Stimulated activated CD8-positive, alpha-beta memory T cell treated with anti-CD3 and anti-CD28 coated beads, Interleukin-15, amount 100 ng/mL, for 24 hours (primary cell): ENCODE measurements at places on chromosomes 11 and 22.

DNA sequence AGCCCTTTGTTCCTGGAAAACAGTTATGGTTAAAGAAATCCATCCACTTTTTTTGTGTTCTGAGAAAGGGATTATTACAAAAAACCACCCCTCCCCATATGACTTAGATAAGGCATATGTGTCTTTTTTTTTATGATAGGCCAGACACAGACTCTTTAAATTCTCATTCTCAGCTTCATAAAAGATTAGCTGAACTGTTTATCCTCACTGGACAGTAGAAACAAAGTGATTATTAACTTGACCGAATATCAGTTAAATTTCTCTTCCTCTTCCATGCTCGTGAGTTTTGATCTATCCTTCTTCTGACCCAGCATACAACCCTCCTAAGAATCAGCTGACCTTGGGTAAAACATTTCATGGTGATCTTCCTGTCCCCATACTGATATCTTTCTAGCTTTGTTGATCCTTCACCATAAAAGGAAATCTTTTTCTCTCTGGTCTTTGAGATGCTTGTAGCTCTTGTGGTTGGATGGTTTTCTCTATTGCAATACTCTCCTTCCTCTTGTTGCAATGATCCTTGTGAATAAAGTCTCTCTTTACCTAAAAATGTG lies 26.2 kb downstream of the OR2AG2 start:
- no peak for DNase-seq

GRCh38 chr11:63177872-63178271 lies 33.9 kb upstream of the SLC22A24 start:
- no peak for DNase-seq

DNA sequence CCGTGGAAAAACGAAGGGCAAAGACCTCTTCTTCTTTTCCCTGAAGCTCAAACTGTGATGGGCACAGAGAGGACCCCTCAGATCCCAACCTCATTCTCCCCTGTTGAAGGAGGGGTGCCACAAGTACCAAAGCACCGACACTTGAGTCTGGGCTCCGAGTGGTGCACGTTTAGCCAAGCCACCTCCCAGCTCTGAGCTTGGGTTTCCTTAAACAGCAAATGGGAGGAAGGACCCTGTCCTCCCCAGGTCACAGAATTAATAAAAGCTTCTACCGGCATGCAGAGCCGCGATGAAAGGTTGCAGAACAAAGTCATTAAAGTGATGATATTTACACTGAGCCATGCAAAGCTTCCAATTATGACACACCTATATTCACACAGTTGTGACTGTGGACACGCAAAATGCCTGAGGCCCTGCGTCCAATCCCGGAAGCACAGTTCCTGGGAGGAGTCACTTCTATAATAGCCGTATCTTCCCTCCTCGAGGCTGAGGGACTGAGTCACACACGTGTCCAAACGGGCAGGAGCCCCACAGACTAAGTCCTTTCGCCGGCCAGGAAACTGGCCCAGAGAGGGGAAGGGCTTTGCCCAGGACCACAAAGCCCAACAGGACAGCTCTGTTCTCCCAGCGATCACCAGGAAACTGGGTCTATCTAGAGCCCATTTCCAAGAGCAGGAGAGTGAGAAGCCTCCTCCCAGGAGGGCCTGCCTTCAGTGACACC lies 922 bp upstream of the CSNK1E start:
- no peak for DNase-seq

DNA sequence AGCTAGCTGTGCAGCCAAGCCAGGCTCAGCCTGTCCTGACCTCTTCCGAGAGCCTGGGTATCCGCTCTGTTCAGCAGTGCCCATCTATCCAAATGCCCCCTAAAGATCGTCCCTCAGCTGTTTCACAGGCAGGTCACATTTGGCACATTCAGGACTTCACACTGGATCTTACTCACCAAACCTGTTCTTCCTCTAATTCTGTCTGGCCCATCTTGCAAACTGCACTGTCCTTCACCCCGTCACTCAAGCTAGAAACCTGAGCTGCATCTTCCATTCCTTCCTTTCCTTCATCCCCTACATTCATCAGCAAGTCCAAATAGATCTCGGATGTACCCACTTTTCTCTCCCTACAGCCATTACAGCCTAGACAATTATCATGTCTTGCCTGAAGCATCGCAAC lies 60.7 kb upstream of the CSNK2A3 start:
- DNase-seq: no peak

- DNase-seq: no peak
Observed at GRCh38 chr11:106030609-106031008, 8.6 kb upstream of the MSANTD4 start.

- DNase-seq: no peak
Observed at GRCh38 chr11:76269247-76269646, 62.9 kb upstream of the WNT11 start.

DNA sequence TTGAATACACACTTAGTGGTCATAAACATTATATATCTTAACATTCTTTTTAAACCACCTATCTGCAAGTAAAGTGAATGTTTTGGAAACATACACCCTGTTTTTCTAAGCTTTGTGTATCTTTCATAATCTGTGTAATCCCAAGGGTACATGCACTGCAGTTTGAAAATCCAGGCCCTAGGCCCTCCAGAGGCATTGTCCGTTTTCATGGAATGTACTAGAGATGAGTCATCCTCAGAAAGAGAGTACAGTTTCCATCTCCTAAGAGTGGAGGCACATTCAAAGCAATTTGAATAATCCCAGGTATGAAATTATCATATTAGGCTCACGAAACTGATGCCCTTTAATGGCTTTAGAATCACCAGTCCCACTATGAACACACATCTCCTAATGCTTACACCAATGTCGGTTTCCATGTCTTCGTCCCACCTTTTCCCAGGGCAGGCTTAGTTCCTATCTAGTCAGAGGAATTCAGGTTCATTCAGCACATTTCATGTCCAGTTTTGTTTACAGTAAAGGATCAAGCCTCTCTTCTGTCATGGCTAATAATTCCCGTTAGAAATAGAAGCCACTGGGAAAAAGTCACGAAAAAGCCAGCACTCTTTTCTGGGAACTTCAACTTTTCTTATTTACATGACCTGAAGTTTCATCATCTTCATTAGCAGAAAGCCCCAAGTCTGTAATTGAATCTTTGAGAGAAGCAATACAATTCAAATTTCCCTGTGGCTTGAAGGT lies 39.5 kb upstream of the CD44 start:
- no peak for DNase-seq

- no peak for DNase-seq
Observed at GRCh38 chr11:70175236-70175698, 27.8 kb upstream of the FADD start.

DNA sequence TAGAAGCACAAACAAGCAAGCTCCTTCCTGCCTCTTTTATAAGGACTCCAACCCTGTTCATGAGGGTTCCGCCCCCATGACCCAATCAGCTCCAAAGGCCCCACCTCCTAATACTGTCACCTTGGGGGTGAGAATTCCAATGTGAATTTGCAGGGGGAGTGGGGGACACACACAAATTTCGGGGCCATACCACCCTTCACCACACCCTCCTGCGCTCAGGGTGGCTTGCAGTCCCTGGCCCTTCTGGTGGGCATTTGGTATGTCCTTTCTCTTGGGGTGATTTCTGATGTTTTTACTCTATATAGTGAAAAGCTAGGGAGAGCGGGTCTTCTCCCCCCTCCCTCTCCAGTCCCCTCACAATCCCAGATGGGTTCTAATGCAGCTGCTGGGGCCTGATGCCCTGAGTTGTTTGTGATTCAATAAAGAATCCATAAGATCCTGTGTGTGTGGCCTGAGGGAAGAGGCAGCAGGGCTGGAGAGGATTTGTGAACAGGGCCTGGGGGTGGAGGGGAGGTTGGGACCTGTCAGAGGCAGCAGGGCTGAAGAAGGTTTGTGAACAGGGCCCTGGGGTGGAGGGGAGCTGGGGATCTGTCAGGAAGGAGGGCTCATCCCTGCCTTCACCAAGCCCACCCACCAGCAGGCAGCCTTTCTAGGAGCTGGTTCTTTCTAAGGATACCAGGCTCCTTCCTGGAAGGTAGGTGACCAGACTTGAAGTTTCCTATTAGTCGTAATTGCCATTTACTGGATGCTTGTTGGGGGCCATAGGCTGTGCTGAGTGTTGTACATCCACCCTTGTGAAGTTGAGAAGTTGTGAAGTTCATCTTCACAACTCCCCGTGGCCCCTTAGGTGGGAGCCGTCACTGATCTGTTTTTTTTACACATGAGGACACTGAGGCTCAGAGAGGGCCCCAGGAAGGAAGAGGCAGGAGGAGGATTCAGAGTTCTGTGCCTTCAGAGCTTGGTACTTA lies 7.9 kb downstream of the SLC35C1 start:
- DNase-seq: no peak

DNA sequence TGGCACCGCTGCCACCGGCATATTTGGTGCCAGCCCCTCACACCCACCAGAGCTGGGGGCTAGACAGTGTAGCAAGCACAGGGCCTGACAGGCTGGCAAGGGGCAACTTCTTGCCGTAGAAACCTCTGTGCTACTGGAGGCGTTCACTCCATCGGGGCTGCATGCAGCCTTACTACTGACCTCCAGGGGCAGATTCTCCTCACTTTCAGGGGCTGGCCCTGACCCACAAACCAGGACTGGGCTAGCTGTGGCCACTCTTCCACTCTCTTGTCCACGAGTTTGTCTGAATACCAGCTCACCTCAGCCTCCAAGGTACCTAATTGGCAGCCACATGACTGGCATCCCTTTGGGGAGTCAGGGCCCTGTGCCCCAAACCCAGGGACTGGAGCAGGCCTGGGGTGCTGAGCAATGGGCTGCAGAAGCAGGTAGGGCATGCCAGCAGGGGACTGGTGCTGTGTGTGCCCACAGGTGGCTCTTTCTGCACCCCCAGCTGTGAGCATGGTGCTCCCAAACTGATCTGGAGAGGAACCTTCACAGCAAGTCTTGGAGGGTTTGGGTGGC lies 2.1 kb upstream of the LMO1 start:
- DNase-seq: no peak

DNA sequence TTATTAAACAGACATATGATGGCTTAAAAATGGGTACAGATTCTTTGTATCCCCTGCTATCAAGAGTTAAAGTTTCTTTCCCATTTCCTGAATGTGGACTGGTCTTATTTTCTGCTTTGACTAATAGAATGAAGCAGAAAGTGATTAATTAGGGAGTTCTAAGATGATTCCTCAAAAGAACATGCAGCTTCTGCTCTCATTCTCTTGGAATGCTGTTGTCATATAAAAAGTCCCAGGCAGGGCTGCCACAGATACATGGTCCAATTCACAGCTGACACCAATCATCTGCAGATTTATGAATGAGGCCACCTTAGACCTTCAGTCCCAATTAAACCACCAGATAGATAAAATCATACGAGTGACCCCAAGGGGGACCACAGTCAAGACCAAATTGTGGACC lies 844.5 kb upstream of the RAG2 start:
- DNase-seq: no peak

DNA sequence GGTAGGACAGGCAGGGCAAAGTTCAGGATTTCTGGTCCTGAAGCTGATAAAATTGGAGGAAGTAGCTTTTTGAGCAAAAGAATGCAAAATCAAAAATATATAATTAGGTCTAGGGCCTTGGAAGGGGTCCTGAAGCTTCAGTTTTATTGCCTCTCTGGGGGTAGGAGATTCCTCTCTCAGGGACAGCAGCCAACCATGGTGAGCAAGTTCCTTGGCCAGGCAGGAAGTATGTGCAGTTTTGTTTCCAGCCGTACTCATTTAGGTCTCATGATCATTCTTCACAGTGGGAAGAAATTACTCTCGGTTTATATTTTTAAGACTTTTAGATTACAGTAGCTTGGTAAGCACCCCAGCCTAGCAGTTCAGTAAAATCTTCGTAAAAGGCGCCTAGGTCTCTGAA lies 2.9 kb upstream of the RAB38 start:
- DNase-seq: no peak

- no peak for DNase-seq
Observed at GRCh38 chr11:97685695-97686094, 1295.9 kb downstream of the JRKL start.

DNA sequence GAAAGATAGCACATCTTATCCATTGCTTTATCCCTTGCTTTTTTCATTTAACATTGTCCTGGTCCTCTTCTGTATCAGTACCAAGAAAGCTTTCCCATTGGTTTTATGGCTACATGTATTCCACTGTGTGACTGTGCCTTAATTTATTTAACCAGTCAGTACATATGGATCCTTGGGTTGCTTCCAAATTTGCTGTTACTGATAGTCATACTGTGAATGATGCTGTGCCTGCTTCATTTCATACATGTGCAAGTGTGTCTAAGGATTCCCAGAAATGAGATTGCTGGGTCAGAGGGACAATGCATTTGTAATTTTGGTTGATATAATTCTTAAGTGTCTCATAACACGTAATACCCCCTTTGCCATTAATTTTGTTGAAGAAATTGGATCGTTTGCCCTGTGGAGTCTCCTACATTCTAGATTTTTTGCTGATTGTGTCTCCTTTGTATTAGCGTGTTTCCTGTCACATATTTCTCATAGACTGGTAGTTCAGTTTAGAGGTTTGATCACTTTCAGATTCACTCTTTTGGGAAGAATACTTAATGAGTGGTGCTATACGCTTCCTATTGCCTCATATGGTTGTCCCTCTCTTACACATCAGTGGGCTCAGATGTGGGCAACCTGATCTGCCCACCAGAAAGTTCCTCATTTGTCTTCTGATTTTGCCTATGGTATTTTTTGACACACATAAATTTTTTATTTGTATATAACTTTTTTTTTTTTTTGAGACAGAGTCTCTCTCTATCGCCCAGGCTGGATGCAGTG lies 35.3 kb downstream of the MYBPC3 start:
- no peak for DNase-seq

GRCh38 chr11:118147502-118147901 lies 5.1 kb downstream of the SCN4B start:
- no peak for DNase-seq

DNA sequence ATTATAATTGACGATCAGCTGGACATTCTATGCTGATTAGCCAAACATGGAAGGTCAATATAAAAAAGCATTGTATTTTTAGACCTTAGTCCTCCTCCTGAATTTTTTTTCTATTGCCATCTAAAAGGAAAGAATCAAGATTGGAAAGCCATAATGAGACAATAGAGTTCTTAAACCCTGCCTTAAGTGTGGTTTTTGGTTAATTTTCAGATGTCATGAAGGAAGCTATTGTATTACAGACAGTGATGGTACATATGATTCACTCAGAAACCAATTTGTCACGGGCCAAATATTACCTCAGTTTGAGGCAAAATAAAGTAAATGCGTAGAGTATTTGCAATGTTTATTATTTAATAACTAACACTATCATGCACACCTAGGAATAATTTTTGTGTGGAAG lies 1164.0 kb upstream of the RAG2 start:
- DNase-seq: no peak

GRCh38 chr11:61046833-61047232 lies 55.5 kb upstream of the CD5 start:
- no peak for DNase-seq

GRCh38 chr22:19396561-19396933 lies 35.0 kb downstream of the HIRA start:
- DNase-seq: no peak
